ENCODE measurements at places on chromosomes 5 and 9.

DNA sequence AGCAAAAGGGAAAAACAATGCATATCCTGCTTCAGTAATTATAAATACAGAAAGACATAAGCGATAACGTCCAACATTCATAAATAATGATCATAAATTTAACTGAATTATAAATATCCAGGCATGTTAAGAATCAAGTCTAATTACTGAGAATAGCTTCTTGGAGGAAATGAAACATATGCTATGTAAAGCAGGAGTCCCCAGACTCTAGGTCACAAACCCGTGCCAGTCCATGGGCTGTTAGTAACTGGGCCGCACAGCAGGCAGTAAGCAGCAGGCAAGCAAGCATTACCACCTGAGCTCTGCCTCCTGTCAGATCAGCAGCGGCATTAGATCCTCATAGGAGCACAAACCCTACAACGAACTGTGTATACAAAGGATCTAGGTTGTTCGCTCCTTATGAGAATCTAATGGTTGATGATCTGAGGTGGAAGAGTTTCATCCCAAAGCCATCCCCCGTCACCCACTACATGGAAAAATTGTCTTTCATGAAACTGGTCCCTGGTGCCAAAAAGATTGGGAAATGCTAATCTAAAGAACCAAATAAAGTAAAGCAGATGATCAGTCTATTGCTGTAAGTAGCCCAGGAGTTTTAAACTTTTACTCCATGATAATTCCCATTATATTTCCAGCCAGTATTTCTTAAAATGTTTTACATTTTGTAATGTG is 50.4 kb downstream of the CERT1 start:
- DNase-seq, result no peak

- DNase-seq, result no peak
Observed at GRCh38 chr5:151480384-151481293, 33.2 kb downstream of the SLC36A1 start.

- DNase-seq, result no peak
Observed at GRCh38 chr5:125497651-125498050, 751.2 kb upstream of the ZNF608 start.

DNA sequence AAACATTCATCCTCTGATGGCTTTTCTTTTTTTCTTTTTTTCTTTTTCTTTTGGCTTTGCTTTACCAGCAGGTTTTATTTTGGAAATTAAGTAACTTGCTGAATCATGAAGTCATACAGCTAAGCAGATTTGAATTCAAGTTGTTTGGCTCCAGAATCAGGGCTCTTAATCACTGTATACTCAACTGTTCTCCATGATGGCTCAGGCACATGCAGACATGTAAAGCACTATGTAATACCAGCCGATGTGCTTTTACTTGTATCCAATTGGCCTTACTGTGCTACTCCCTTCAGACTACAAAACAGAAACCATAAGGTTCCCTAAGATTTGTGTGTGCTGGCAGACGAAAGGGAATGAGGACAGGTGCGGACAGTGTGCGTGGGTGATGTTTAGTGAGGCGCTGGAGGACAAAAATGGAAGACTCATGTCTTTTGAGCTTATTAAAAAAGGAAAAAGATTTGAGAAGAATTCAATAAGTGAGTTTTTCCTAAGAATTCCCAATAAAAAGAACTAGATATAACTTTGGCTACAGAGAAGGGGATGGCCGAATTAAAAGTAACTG is 44.7 kb upstream of the OTP start:
- no peak for DNase-seq

GRCh38 chr5:95900383-95900958 is 61.2 kb downstream of the ELL2 start:
- DNase-seq, result no peak

GRCh38 chr5:96875791-96876291 is 459 bp upstream of the ERAP2 start:
- DNase-seq, result no peak

- peak; percentile 89 for DNase-seq
Observed at GRCh38 chr5:151591144-151591819, at the start of gene FAT2. Gene FAT2 (minus strand): TSS chr5:151591331. CDS start chr5:151568931, 22,400 bp downstream.

DNA sequence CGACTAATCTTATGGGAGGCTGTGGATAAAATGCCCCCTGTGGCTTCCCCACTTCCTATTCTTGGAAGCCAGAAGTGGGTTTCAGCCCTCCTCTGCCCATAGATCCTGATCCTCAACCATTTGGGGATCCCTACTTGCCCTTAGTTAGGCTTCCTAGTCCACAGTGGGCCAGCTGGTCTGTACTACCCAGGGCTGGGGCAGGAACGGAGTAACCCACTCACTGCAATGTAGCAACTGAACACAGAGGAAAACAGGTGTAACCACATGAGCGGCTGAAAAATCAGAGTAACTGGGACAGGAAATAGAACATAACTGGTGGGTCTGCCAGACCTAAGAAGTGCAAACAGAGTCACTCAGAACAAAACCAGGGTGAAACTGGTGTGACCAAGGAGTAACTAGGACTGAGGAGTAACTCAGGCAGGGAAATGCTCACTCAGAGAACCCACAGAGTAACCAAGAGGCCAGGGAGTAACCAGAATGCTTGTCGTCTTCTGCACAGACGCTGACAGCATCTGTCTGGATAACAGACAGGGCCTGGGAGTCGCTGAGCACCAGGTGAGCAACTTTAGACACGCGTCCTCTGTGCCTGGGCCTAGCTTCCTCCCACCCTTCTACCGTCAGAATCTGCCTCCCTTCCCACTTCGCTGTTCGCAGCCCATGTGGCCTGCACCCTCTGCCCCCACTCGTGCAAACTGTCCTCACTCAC is 1.0 kb downstream of the AQP3 start:
- DNase-seq, result no peak

DNA sequence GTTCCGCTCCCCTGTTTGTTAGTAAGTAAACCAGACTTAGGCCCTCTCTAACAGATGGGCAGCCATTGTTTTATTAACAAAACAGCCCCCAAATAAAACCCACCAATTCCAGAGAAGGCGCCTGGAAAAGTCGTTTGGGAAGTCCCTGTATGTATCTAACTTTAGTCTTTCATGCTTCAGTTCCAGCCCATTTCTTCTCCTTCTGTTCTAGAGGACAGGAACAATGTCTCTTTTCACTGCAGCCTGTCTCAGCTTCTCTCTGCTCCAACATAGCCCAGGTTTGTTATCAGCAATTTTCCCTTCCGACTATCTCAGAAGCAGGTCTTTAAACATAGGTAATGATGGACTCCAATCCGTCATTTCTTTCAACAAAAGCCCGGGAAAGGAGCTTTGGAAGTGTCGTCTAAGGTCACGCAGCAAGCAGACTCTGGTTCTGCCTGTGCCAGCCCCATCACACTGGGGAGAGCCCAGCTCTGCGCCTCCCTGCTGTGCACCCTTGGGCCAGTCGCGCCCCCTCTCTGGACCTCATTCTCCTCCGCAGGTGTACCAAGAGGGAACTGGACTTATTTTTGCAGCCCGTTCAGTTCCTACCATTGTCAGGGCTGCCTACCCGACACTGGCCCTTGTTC is 9.6 kb upstream of the AKNA start:
- DNase-seq, result no peak

DNA sequence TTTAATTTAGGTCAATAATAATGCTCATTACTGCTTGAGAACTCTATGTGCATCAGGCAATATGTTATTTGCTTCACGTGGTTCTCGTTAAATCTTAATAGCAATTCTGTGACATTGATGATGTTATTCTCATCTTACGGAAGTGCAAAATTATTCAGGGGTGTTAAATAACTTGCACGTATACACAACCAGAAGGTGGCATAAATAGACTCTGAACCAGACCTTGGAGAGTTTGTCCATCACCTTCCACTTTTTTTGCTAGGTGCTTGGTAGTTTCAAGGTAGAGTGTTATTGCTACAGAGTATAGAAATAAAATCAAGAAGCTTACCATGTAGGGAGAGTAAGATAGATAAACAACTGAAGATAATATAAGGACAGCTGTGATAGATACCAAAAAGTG is 23.6 kb upstream of the TNFAIP8 start:
- no peak for DNase-seq

DNA sequence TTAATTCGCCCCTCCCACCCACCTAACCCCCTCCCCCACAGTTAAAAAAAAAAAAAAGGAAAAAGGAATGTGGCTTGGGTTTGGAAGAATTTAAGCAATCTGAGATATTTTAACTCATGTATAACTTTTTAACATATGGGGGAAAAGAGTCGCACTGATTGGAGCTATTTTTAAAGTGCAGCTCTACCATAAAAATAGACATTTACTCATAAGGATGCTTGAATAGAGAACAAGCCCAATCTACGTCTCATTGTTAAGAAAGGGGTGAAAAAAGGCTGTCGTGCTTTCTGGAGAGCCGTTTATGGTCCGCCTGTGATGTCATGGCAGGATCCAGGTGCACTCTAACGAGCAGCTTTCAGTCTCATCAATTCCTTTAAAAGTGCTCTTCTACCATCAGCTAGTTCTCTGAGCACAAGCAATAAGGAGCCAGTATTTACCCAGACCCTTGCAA is 142.4 kb downstream of the ELAVL2 start:
- no peak for DNase-seq
